Lower lobe of right lung (tissue), 2 donors: ENCODE measurements at places on chromosomes 2 and 18. TPM values are rescaled to one million over a fixed set of nuclear protein-coding genes. Genes with fewer than 3 reads are reported as not detected.

DNA sequence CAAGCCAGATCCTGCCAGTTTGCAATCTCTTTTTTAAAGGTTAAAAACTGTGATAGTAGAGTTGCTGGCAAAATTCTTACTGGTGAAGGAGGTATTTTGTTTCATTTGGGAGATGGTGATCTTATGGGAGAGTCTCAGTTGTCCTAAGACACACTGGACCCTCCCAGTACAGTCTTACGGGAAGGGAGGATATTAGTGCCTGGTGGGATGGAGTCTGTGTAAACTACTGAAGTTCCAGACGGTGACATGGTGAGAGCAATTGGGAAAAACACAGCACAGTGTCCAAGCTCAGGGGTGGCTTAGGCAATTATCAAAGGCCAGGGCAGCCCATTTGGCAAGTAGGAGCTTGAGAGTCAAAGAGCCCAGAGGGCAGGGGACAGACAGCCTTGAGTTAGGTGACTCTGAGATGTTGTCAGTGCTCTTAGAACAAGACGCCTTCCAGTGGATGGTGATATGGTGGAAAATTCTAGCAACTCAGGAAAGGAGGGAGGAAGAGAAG lies 143.7 kb upstream of the CCDC68 start:
- DNase-seq = no peak

DNA sequence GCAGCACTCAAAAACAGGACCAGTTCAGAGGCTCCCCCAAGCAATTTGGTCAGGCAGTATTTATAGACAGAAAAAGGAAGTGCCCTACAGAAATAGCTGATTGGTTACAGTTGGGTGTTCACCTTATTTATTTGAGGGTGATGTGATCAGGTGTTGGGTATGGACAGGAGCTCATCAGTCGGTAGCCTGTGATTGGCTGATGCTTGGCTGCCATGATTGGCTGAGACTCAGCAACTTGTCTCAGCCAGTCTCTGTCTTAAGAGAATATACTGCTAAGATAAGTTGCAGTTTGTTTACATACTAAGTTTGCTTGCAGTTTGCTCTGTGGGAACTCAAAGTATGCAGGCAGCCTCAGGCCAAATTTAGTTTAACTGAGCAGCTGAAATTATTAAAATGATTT lies 9.4 kb downstream of the ABCG8 start:
- no peak for DNase-seq

DNA sequence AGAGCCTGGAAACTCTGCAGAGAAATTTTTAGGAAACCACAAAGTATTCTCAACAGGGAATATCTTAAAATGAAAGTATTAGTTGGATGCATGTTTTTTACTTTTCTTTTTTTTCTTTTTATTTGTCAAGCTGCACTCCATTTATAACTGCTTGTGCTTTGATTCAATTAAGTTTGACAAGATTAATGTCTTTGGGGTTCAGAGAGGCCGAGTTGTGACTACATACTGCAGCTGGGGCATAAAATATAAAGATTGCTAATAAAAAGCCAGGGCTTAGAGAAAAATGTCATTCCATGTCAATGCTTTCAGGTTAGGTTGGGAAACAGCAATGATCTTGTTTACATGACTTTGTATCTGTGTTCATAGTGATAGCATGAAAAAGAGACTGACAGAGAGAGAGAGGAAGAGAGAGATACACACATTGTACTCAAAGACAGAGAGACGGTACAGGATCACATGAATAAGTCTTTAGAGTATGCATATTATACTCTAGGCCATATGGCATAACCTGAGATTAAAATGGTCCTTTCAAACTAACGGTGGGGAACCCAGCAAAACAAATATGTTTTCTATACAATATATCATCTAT lies 1022.3 kb upstream of the CNTNAP5 start:
- DNase-seq = no peak

DNA sequence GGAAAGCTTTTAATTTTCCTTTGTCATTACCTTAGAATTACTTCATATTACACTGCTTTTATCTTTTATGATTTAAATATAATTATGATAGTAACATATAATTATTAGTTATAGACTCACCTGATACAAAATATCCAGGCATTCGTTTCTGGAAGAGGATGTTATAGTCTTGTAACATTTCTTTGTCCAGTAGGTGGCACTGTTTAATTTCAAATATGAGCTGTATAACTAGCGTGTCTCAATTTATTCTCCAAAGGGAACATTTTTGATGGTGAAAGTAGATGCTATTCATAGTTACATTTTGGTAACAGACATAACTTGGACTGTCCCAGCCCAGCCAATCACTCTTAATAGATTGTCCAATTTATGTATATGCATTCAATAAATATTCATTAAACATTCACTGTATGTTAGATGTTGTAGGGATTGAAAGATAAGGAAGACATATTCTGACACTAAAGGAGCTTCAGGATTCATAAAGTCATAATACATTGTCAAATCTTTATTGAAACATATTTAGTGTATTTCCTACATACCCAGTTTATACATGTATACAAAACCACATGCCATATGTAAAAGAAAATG lies 19.2 kb downstream of the DAW1 start:
- no peak for DNase-seq

GRCh38 chr2:98564541-98565132 lies 43.7 kb downstream of the COA5 start:
- no peak for DNase-seq

DNA sequence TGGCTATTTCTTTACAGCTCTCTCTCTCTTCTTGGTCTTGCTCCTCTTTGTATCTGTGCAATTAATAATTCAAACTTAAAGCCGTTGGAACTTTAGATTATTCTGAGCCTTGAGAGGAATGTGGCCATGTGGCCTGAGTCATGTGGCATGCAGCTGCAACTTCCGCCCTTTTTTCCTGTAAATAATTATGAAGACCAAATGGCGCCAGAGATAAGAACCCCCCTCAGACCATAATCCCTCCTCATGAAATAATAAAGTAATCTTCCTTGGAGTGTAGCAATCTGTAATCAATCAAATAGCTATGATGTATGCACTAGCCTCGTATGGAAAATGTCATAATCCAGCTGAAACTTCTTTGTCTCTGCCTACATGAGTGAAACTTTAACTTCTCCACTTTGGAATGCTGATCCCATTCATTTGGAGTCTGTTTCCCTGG lies 13.5 kb upstream of the TWSG1 start:
- no peak for DNase-seq

DNA sequence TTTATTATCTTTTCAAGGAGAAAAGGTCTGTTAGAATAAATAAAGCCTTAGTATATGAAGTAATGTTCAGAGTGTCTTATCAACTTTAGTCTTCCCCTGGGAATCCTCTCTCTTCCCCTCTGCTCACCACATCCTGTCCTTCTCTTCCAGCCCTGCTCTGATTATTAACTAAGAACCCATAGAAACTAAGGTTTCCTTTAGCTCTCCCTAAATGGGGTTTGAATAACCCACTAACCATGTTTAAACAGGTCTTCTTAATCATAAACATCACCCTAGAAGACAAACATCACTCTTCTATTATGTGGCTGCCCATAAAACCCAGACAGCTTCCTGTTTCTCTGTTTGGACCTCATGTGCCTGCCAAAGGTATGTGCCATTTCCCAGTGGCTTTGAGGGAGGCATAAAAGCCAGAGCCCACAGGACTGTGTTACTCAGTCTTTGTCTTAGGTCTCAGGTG lies 50.1 kb downstream of the SLC14A1 start:
- no peak for DNase-seq

- no peak for DNase-seq
Measured at GRCh38 chr18:24272229-24272525, 125.4 kb downstream of the OSBPL1A start.

DNA sequence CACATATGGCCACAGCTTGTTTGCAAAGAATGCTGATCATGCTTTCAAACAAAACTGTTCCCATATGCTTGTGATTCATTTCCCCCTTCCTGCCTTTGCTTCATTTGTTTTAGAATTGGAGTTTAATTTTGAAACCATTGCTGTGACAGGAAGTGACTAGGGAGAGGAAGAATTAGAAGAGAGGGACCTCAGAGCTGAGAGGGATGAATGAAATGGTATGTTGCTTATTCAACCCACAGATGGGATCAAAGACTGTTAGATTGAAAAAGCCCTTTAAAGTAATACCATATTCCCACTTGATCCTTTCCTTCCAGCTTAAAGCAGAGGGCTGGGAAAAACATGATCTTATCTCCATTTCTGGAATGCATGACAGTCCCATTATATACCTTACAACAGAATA lies 106.2 kb upstream of the RNF152 start:
- no peak for DNase-seq

GRCh38 chr2:175437167-175437566 lies 255.7 kb upstream of the ATP5MC3 start:
- DNase-seq = no peak

DNA sequence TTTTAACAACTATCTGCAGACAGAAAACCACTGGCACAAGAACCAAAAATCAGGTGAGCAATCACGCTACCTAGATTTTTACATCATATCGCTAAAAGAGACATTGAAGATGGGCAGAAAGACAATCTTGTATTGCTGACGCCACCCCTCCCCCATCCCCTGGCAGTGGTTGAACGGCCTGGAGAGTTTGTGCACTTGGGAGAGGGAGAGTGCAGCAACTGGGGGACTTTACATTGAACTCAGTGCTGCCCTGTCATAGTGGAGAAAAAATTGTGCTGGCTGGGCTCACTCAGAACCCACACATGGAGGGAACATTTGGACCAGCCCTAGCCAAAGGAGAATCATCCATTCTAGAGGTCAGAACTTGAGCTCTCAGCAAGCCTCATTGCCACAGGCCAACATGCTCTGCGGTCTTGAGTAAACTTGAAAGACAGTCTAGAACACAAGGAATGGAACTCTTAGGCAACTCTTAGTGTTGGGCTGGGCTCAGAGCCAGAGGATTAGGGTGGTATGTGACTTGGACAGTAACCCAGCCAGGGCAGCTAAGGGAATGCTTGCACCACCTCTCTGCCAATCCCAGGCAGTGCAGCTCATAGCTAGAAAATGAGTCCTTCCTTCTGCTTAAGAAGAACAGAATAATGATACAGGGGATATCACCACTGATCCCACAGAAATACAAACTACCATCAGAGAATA lies 220.0 kb upstream of the CYP26B1 start:
- peak; percentile 58 for DNase-seq

GRCh38 chr2:48727560-48727959 lies 28.0 kb downstream of the LHCGR start:
- no peak for DNase-seq

DNA sequence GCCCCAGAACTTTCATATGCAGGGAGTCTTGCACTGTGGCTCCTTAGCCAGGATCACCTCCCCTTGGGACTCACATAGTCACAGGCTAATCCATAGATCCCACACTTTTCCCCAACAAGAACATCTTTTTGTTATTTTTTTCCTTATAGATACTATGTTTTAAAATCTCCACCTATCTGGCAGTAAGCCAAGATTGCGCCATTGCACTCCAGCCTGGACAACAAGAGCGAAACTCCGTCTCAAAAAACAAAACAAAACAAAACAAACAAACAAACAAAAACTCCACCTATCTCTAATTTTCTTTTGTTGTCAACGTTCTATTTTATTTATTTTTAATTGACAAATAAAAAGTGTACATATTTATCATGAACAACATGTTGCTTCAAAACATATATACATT lies 141.7 kb downstream of the PDE11A start:
- no peak for DNase-seq

DNA sequence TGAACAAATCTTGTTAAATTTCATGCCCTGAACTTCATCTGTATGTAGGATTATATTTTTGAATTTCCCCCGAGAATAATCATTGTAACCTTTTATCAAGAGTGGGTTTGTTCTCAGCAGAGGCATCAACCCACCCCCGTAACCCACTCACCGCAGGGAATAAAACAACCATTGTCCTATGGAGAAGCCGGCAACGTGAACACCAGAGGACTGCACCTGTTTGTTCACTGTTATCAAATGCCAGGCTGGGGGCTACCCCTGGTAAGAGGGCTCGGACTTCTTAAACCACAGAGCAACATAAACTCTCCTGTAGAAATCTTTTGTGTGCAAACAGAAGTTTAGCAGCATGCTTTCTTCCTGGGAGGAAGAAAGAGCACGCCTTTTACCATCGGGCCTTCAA lies 610.4 kb downstream of the ERBB4 start:
- no peak for DNase-seq

- no peak for DNase-seq
Measured at GRCh38 chr18:63897072-63897471, 9.6 kb downstream of the SERPINB2 start.

GRCh38 chr18:79479116-79479760 lies 83.5 kb downstream of the NFATC1 start:
- no peak for DNase-seq

DNA sequence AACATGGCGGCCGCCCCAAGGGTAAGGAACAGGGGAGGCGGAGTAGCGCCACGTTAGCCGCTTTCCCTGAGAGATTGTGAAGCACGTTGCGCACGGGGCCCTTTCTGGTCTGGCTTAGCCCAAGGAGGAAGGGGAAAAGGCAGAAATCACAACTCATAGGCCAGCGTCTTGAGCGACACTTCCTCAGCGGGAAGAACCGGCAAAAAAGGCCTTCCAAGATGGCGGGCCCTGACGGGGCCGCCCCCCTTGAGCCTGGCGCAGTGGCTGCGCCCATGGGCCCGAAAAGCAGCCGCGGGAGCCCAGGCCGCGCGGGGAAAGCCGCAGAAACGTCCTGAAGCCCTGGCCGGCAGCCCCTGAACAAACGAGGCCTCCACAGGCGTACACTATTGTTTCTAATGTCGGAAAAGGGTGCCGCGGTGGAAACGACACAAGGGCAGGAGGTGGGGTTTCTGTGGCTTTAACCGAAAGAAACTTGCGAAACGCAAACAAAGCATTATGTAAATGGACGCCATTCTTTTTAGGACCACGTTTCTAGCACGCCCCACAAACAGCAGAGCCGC lies 919 bp upstream of the PCBP1 start:
- peak; percentile 86 for DNase-seq

DNA sequence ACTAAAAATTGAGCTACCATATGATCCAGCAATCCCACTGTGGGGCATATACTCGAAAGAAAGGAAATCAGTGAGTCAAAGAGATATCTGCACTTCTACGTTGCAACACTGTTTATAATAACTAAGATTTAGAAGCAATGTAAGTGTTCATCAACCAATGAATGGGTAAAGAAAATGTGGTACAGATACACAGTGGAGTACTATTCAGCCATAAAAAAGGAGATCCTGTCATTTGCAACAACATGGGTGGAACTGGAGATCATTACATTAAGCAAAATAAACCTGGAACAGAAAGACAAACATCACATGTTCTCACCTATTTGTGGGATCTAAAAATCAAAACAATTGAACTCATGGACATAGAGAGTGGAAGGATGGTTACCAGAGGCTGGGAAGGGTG lies 385.0 kb upstream of the TRIB2 start:
- no peak for DNase-seq

Gene CXCR2
- total RNA-seq = 20.1 TPM

Gene PRKAG3
- not detected for total RNA-seq

Gene HOXD9
- total RNA-seq = 0.86 TPM

Gene OSR1
- total RNA-seq = 15.5 TPM

Gene CYTIP
- 40.5 TPM for total RNA-seq

Gene REG3G
- not detected for total RNA-seq

Gene NEURL3
- total RNA-seq = 0.27 TPM

Gene RNF144A
- 13.9 TPM for total RNA-seq

Gene IMP4
- total RNA-seq = 55.9 TPM

Gene CYRIA
- 29.4 TPM for total RNA-seq

Gene ABCG5
- not detected for total RNA-seq

Gene SERPINB11
- total RNA-seq = 0.77 TPM

Gene LRRC30
- not detected for total RNA-seq

Gene CHRND
- total RNA-seq = not detected
